Hippocampal formation (tissue), 2 donors: ENCODE measurements at places on chromosomes 6 and 20.

DNA sequence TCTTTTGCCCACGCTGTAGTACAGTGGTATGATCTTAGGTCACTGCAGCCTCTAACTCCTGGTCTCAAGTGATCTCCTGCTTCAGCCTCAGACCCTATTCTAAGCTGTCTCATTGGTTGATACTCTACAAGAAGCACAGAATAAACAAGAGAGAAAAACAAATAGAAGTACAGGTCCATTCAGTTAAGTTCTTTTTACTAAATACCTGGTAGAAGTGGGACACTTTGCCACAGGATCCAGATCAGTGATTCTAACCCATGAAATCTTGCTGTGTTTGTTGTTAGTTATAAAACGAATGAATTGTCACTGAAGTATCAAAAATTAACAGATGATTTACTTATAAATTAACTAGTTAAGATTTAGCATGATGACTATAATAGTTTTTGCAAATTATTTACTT is 76.7 kb downstream of the SCAND1 start:
- no peak for DNase-seq

GRCh38 chr6:55560290-55560885 is 18.6 kb downstream of the HMGCLL1 start:
- no peak for DNase-seq

GRCh38 chr20:1906361-1907051 is 11.3 kb downstream of the SIRPA start:
- DNase-seq = no peak

GRCh38 chr20:53578492-53579222 is 15.0 kb downstream of the ZNF217 start:
- peak; percentile 28 for DNase-seq

DNA sequence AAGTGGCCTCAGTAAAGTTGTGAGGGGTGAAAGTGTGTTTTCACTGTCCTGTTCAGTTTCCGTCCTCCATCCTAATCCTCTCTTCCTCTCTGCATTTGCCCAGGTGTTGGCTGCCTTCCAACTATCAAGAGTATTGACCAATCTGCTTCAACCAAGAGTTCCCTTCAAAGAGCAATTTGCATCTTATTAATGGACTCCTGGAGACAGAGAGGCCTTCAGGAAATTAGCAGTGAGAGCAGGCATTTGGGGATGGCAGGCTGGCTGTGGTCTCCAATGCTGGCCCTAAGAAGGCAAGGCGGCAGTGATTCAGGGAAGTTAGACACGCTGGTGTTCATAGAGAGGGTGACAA is 77.2 kb downstream of the GPR6 start:
- no peak for DNase-seq

- DNase-seq = no peak
Measured at GRCh38 chr6:158500016-158500735, 59.7 kb upstream of the TMEM181 start.

DNA sequence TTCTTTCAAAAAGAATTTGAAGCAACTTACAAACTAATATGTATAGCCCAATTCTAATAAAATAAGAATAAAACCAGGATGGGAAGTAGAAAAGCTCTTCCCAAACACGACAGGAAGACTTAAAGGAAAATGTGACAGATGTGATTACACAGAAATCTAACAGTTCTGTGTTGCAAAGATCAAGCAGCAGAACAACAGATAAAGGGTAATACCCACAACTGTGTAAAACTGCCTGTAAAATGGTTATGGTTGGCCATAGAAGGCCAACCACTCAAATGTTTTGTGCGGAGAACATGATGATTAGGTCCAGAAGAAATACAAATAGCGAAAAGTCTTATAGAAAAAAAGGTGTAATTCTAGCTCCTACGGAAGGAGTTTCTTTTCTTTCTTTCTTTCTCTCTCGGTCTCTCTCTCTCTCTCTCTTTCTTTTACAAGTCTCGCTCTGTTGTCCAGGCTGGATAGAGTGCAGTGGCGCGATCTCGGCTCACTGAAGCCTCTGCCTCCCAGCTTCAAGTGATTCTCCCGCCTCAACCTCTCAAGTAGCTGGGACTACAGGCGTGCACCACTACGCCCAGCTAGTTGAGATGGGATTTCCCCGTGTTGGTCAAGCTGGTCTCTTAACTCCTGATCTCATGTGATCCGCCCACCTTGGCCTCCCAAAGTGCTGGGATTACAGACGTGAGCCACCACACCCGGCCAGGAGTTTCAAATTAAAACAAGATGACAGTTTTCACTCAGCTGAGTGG is 128.5 kb downstream of the QRSL1 start:
- no peak for DNase-seq

- DNase-seq = peak; percentile 25
Measured at GRCh38 chr20:3251806-3252205, 12.8 kb upstream of the SLC4A11 start.

GRCh38 chr20:37346236-37346534 is 245 bp downstream of the SRC start:
- DNase-seq = no peak
